Upper lobe of left lung (tissue), 6 donors: ENCODE measurements at places on chromosomes 7 and 10. TPM values are rescaled to one million over a fixed set of nuclear protein-coding genes. Genes with fewer than 3 reads are reported as not detected.

The FZD8 gene
- total RNA-seq: 22.1 TPM

The PARD3 gene
- total RNA-seq: 32.6 TPM

The GFRA1 gene
- 9.2 TPM for total RNA-seq

The PVRIG gene
- 6.3 TPM for total RNA-seq

The KNDC1 gene
- total RNA-seq: 9.6 TPM

The SPDYE11 gene
- total RNA-seq: not detected

The C10orf90 gene
- total RNA-seq: not detected

The CYP3A5 gene
- 13.1 TPM for total RNA-seq

The TMEM26 gene
- 0.30 TPM for total RNA-seq

GRCh38 chr7:1981201-1981877, 251.4 kb downstream of the MAD1L1 start:
- DNase-seq: no peak

DNA sequence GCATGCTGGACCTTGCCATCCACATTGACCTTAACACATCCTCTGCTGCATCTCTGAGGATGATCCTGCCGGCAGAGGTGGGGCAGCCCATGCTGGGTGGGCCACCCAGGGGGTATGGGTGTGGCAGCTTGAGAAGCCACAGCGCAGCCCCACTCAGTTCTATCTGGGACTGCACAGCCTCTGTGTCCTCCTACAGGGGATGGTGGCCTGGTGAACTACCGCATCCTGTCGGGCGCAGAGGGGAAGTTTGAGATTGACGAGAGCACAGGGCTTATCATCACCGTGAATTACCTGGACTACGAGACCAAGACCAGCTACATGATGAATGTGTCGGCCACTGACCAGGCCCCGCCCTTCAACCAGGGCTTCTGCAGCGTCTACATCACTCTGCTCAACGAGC, 12.2 kb upstream of the C10orf105 start:
- DNase-seq: no peak

DNA sequence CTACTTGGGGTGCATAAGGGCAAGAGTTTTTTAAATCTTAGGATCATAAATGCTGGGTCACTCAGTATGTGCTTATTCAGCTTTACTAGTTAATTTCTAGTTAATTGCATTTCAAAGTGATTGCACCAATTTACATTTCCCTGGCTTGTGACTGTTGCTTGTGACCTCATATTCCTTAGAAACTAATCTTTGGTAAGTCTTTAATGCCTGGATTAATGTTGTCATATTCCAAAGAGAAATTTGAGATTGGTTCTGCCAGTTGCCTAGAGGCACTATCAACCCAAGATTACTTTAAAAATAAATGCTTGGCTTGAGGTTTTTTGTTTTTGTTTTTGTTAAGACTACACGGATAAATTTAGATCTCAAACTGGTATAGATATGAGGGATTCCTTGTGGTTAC, 103.1 kb downstream of the ANK3 start:
- DNase-seq: no peak

- no peak for DNase-seq
Measured at GRCh38 chr10:125991392-125991791, 95.0 kb downstream of the FANK1 start.

- DNase-seq: no peak
Measured at GRCh38 chr7:40327873-40328272, 193.1 kb downstream of the SUGCT start.

DNA sequence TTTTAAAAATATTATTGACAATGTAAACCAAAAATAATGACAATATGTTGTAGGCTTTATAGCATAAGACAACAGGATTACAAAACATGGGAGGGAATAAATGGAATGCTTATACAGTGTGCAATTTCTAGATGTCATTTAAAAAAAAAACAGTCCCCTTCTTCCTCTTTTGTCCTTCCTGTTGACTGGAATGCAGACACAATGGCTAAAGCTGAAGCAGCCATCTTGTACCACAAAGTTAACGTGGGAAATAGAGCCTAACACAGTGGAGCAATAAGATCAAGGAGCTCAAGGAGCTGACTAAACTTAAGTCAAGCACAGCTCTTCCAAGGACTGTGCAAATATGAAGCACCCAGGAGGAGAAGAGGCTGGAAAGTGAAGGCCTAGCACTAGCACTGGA, 208.1 kb downstream of the ARHGAP12 start:
- no peak for DNase-seq

- DNase-seq: no peak
Measured at GRCh38 chr7:46630031-46630430, 709.0 kb upstream of the IGFBP3 start.

GRCh38 chr10:30489346-30489745, 55.4 kb downstream of the MAP3K8 start:
- DNase-seq: no peak

DNA sequence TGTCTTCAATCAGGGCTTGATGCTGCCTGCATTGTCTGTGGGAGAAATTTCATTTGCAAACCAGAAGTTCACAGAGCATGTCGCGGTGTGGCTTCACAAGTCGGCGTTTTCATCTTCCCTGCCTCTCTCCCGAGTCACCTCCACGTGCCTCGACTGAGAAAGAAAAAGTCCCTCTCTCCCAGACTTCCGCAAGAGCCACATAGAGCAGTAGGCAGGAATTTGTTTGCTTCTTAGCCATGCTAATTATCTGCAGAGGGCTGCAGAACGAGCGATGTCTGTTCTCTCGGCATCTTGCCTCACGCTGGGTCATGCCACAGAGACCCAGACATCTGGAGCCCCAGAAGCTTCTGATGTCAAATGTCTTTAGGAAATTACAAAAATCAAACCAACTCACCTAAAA, 272.2 kb downstream of the TCF7L2 start:
- DNase-seq: no peak

- DNase-seq: no peak
Measured at GRCh38 chr7:30789334-30789711, 18.1 kb downstream of the MINDY4 start.

- DNase-seq: no peak
Measured at GRCh38 chr10:909831-910230, 21.7 kb downstream of the LARP4B start.

GRCh38 chr10:64829888-64830412, 1308.7 kb downstream of the REEP3 start:
- DNase-seq: no peak

- no peak for DNase-seq
Measured at GRCh38 chr7:85587785-85588184, 400.9 kb upstream of the SEMA3D start.

- no peak for DNase-seq
Measured at GRCh38 chr10:110706690-110707098, 62.6 kb downstream of the RBM20 start.

GRCh38 chr10:102452672-102453340, 1.5 kb upstream of the C10orf95 start:
- no peak for DNase-seq

DNA sequence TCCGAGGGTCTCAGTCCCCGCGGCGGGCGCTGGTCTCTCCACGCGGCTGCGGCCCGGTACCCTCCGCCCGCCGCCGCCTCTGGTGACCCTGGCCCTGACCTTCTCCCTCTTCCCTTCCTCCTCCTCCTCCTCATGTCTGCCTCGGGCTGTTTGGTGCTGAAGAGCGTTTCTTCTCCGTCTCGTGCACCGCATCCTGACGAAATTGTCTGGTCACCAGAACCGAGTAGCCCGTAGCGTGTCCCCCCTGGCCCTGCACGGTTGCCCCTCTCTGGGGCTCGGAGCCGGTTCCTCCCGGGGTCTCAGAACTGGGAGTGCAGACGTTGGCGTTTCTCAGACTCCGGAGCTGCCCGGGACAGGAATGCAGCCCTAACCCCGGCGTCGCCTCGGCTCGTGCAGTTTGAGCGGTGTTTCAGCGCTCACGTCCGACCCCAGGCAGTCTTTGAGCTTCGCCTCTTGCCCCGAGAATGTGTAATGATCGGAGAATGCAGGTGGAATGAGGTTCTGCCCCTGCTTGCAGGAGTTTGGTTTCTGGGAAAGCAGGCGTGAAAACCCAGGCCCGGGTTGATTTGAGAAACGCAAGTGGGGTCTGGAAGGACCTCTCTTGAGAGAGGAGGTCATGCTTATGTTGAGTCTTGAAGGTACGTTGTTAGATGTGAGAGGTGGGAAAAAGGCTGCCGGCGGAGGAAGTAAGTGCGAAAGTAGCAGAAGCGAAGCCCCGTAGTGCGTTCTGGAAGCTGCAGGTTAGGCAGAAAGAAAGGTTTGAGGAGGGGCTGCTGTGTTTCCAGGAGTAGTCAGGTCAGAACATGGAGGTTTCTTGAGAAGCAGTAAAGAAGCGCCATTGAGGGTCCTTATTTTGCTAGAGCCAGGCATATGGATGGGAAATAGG, 743 bp downstream of the RBM17 start:
- DNase-seq: no peak

DNA sequence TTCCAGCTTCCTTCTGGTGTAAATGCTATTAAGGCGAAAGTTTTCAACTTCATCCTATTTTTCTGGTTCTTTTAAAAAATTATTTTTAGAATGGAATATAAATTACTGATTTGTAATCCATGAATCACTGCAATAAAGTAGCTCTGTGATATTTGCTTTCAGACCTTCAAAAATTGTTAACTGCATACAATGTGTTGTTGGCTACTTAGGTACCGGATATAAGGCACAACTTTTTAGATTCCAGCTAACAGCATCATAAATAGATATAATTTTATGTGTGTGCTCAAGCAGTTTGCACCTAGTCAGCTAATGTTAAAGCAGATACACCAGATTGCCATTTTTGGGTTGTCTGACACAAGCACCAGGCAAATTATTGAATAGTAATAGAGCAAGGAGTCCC, 58.7 kb downstream of the PON1 start:
- no peak for DNase-seq

DNA sequence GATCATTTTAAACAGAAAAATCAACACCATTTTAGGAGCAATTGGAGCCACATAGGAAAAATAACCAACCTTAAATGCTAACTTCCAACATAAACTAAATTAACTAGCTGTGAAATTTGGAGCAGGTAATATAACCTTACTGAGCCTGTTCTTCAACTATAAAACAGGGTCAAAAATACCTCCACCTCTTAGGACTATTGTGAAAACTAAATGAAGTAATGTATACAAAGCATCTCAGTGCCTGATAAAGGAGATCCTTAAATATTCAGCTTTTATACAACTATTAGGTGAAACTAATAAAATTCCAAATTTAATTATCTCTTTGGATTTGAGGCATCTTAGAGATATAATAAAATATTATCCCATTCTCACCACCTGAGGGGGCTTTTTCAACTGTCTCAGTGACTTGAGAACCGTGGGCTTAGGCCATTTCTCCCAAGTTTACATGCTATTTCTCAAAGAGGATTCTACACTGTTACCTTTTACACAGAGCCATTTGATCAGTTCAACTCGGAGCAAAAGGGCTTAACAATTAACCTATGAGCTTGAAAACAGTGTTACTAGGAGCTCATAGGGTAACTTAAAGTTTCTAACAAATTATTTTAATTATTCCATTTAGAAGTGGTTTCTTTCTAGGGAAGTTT, 165.0 kb upstream of the ASAH2 start:
- DNase-seq: no peak
